ENCODE measurements at places on chromosomes 1 and 21. TPM values are rescaled to one million over a fixed set of nuclear protein-coding genes. Genes with fewer than 3 reads are reported as not detected.

DNA sequence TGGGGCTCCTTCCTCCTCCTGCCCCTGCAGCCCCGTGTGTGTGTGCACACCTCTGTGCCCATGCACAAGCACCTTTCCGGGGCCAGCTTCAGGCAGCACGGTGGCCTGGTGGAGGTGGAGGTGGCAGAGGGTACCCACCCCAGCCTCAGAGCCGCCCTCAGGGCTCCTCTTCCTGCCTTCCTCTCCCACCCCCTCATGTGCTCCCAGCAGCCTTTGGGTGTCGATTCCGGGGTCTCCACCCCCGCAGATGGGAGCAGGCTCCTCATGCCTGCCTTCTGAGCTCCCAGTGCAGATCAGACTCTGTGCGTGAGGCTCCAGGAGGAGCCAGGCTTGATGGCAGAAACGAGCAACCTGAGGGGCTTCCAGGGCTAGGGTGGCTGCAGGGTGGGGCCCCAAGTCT is 29.2 kb upstream of the PLCH2 start:
- DNase-seq = no peak

DNA sequence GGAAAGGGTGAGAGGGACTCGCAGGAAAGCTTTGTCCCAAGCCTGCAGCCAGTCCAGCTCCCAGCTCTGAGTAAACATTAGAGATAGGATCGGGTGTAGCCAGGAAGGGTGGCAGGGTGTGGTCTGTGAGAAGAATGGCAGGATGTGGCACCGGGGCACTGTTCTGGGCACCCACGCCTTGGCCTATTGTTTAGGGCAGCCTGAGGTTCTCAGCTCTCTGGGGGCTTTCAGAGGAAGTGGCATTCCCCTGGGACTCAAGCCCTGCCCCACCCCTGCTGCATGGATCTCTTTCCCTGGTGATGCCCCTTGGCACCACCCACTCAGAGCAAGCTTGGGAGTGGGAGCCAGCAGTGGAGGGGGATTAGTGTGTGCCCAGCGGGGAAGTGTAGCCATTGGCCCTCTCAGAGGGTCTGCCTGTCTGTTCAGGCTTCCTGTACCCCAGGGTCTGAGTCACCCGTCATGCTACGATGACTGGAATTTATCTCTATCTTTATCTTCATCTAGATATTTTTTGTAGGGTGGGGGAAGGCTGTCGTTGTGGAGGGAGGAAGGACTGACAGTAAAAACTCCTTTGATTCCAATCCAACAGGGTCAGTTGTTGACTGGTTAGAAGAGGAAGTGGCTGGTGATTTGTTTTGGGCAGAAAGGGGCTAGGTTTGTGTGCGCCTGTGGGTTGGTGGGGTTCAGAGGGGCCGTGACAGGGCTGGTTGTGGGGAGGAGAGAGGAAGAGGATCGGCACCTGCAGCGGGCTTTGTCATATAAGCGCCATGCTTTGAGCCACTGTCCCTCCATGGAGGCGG is 31.6 kb downstream of the SOX13 start:
- no peak for DNase-seq

Gene TRPM2
- 0.09 TPM for total RNA-seq

Gene KCNH1
- total RNA-seq = 0.34 TPM

Gene DCDC2B
- total RNA-seq = not detected
